ENCODE measurements at places on chromosomes 1 and 21.

DNA sequence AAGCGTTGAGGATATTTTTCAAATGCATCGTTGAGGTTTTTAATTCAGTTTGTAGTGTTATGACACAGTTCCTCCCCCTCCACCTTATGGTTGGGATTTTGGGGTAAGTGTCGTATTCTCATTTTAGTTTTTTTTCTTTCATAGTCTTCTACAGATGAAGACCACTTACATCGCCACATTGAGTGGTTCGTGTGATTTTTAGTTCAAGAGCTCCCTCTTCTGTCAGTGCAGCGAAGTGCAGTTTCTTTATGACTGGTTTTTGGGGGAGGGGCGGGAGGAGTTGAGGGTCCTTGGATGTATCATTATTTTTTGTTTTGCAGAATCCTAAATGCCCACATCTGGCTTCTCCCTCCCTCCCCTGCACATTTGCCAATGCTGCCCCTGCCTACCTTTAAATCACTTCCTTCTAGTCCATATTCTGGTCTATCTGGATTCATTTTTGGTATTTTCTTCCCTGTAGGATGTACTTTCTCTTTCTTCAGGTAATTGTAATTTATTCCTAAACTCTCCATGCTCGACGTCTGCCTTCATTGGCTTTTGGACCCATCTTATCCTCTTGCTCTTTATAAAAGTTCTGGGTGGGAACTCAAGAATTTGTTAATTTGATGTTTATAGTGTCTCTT, 433.1 kb downstream of the CAMTA1 start:
- no peak for DNase-seq

- no peak for DNase-seq
These were observed 35.8 kb downstream of the ZC3H11B start for GRCh38 chr1:219576931-219577730.

GRCh38 chr1:98441281-98441680, 220.2 kb upstream of the SNX7 start:
- no peak for DNase-seq

DNA sequence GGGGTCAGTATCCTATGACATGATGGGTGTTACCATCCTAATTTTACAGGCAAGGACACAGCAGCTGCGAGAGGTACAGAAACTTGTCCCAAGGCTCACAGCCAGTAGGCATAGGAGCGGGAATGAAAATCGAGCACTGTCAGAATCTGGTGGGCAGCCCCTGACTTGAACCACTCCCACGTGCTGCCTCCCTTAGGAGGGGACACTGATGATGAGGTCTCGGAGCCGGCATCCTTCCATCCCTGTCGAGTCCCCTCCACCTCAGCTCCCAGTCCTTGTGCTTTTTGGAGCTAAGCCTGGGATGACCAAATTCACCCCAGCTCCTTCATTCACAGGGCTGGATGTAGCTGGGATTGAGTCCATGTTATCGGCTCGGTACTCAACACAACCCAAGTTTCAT, 49.0 kb downstream of the B3GALT5 start:
- no peak for DNase-seq

DNA sequence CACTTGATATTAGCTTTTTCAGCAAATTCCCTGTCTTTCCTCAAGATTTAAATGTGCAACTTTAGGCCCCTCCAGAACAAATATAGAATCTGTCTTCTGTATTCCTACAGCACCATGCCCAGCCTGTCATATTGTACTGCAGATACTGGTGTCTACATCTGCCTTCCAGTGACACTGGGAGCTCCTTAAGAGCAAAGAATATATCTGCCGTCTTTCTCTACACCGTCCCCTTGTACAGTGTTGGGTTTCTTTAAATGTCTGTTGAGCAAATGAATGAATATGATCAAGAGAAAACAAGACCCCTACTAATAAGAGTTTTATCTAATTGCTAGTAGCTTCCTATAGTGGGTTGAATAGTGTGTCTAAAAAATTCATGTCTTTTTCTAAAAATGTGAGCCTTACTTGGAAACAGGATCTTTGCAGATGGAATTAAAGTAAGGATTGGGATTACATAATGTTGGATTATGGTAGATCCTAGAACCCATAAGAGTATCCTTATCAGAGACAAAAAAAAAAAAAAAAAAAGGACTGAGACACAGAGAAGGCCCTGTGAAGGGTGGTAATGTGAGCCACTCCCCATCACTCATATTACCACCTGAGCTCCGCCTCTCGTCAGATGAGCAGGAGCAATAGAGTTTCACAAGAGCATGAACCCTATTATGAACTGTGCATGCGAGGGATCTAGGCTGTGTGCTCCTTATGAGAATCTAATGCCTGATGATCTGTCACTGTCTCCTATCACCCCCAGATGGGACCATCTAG, 128.6 kb downstream of the FAF1 start:
- DNase-seq: no peak

DNA sequence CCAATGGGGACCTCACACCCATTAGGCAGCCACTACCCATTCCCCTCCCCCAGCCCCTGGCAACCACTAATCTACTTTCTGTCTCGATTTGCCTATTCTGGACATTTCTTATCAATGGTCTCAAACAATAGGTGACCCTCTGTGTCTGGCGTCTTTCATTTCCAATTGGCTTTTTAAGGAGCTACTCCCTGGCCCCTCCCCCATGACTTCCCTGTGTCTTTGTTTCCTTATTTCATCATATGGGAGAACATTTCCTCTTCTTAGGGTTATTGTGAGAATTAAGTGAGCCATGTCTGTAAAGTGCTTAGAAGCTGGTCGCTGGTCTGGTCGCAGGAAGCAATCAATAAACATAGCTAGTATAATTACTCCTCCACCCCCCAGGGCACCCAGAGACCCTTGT, 80.9 kb downstream of the SPSB1 start:
- DNase-seq: no peak

GRCh38 chr1:74673351-74674111, at the start of gene ERICH3:
TSS of gene ERICH3 (minus strand) at chr1:74673792. CDS start at chr1:74673519, 273 bp downstream.
- no peak for DNase-seq

- DNase-seq: no peak
These were observed 545.3 kb downstream of the PTPRC start for GRCh38 chr1:199184180-199184579.

DNA sequence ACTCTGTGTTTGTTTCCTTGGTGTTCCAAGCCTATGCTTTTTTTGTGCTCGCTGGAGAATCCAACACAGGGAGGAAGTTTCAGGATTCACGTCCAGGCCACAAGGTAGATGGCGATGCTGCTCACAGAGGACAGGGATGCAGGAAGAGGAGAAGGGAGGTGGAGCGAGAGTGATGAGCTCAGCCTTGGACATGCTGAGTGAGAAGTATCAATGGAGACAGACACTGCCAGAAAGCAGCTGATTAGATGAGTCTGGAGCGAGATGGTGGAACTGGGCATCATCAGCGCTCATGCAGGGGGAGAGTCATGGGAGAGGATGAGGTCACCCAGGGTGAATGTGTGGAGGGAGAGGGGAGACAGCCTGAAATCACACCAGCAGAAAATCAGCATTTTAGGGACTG, 110.0 kb downstream of the GLUL start:
- no peak for DNase-seq
